ENCODE measurements at places on chromosomes 6 and 20. TPM values are rescaled to one million over a fixed set of nuclear protein-coding genes. Genes with fewer than 3 reads are reported as not detected.

DNA sequence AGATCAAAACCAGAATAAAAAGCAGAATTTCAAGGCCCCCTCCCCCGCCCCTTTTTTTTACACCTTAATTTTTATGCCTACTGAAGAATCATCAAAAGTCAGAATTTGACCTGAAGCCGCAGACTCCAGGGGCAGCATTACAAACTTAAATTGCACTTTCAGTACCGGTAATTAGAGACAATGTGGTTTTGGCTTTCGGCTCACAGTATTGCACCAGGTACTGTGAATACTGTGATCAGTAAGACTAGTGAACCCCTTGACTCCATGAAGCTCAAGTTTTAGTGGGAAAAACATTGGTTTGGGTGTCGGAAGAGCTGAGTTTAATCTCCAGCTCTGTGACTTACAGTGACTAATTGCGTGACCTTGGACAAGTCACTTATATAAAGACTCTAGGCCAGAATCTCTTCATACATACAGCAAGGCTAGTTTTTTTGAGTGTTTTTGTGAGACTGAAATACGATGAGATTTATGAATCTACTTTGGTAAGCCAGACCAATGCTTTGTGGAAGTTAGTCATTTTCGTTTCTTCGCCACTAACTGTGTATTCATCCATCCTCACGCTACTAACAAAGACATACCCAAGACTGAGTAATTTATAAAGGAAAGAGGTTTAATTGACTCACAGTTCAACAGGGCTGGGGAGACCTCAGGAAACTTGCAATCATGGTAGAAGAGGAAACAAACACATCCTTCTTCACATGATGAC, 114.7 kb downstream of the SASH1 start:
- no peak for DNase-seq

DNA sequence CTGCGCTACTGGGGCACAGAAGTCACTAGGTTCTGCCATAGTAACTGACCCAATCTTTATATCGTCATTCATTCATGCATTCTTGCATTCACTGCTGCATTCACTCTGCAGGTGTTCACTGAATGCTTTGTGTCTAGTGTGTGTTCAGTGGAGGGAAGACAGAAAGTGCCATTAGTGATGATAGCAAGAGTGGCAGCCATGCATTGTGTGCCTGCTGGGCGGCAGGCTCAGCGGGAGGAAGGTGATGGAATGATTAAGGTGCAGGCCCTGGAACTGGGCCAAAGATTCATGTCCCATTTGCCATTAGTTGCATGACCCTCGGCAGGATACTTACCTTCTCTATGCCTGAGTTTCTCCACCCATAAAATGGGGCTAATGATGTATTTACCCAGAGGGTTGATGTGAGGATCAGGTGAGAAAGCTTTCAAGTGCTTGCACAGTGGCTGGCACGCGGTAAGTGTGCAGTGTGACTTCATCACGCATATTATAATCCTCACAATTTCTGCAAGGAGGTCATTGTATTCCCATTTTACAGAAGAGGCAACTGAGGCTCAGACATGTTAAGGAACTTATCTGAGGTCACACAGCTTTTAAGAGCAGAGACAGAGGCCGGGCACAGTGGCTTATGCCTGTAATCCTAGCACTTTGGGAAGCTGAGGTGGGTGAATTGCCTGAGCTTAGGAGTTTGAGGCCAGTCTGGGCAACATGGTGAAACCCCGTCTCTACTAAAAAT, 40.1 kb downstream of the ITPR3 start:
- no peak for DNase-seq

The SYNDIG1 gene
- polyA plus RNA-seq = 1.9 TPM

DNA sequence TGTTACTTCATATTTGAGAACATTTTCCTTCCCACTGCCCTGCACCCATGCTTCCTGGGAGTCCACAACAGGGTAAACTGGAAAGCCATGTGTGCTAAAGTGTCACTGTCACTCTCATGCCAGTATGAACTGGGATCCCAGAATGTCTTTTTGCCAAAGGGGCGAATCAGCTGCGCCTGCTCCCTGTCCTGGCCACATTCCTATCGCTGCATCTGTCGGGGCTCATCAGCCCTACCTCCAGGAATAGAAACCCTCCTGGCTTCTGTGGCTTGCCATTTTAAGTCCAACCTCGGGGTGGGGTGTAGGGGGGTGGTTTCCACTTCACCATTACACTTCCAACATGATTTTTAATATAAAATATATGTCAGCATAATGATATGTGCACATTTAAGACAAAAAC, 933 bp downstream of the KLHL31 start:
- no peak for DNase-seq

Measured in A549 (cell line).